ENCODE measurements at places on chromosomes 13 and 19.

- no peak for DNase-seq
Observed at GRCh38 chr19:29663861-29664752, 1.2 kb upstream of the PLEKHF1 start.

DNA sequence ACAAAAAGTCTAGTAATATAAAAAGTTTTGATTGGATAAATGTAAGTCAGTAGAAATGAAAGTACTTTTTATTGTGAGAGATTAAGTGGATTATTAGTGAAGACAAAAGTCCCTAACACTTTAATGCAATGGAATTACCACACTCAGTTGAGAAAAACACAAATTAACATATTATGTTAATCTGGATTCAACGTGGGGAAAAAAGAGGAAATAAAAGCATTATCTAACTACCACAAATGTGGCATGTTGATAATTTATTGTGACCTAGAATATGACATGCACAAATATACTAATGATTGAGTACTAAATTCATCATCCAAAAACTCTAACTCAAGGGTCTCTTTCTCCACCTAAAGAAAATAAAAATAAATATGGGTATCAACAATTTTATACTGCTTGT lies 41.5 kb downstream of the FOXO1 start:
- no peak for DNase-seq

DNA sequence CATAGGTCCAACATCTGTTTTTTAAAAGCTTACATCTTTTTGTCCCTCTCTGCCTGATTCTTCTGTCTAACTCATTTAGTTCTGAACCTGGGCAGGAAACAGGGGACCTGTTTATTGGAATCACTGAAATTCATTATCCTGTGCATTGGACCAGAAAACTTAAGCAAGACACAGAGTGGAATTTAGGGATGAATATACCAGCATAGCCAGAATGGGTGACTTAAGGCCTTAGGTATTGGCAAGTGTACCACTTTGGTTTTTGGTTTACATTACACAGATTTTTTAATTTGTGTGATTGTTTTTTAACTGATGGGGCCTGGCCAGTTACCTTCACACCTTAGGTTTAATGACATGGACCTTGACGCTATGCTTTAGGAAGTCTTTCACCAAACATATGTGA lies 232.5 kb downstream of the GPC5 start:
- DNase-seq: no peak

GRCh38 chr13:109093998-109094397 lies 464.6 kb downstream of the MYO16 start:
- DNase-seq: no peak

- DNase-seq: no peak
Observed at GRCh38 chr13:95783747-95784146, 106.8 kb downstream of the DNAJC3 start.

DNA sequence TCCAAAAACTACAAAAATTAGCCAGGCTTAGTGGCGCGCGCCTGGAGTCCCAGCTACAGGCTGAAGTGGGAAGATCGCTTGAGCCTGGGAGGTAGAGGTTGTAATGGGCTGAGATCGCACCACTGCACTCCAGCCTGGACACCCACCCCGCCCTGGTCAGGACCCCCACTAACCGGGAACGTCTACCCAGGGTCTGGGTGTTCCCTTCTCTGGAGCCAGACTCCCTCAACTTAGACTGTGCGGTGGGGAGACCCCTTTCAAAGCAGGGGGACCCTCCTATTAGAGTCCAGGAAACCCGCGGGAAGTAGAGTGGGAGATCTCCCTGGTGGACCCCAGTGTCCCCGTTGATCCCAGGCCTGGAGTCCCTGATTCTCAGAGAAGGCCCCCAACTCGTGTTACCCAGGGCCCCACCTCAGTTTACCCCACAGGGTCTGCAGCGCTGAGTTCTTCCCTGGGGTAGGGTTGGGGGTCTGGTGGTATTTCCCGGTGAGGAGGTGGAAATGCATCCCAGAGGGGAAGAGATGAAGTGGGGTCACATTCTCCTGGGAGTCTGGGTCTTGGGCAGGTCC lies 6.1 kb upstream of the ARRDC2 start:
- no peak for DNase-seq

- DNase-seq: no peak
Observed at GRCh38 chr13:66950666-66951065, 279.5 kb downstream of the PCDH9 start.

DNA sequence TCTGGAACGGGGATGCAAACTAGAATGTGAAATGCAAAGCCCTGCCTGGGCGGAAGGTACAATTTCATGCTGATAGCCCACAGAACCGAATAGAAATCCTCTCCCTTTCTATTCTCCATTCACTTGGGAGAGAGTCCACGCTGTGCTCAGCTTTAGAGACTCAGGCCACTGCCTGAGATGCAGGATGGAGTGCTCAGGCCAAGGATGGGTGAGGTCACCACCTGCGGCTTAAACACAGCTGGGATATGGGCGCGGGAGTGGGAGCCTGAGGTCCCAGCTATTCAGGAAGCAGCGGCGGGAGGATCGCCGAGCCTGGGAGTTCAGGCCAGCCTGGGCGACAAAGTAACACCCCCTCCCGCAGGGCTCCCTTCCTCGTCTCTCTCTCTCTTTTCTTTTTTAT lies 446 bp upstream of the ZNF83 start:
- DNase-seq: no peak

- DNase-seq: no peak
Observed at GRCh38 chr19:47099576-47100050, 14.0 kb downstream of the ZC3H4 start.

GRCh38 chr13:98743377-98743776 lies 9.1 kb downstream of the SLC15A1 start:
- DNase-seq: no peak

DNA sequence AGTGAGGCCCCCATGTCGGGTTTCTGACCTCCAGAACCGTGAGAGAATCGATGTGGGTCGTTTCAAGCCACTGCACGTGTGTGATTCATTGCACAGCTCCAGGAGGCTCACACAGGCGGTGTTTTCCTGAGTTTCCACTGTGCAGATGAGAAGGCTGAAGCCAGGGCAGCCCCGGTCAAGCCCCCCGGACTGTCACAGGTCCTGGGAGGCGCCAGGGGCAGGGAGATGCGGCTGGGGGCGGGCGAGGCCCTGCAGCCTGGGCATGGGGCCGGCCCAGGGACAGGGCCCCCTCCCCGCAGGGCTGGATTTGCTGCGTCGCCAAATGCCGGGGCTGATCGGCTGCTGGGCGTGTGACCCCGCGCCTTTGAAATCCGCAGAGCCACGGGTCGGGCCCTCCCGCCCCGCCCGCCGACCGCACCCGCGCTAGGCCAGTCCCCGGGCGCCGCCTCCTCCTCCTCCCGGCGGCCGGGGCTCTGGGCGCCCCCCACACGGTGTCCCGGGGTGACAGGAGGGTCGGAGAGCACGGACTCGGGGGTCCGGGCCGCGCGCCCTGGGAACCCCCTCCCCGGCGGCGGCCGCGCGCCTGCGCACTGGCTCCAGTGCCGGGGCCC lies 9.9 kb upstream of the MKNK2 start:
- DNase-seq: no peak

GRCh38 chr19:7899751-7900378 lies 3.8 kb upstream of the MAP2K7 start:
- no peak for DNase-seq

DNA sequence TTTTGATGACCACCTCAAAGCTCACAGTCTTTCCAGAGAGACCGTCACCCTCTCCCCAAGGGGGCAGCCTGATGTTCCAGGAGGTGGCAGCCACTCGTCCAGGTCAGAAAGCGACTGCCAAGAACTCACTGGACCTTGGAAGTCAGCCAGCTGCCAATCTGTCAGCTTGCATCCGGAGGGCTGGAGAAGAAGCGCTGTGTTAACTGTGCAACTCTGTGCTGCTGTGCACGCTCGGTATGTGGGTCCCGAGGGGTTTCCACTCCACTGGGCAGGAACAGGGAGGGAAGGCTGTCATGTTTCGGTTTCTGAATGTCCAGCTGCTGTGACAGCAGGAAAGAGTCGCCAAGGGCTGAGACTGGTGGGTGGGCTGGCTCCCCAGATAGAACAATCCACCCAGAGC lies 89.2 kb downstream of the CACNA1A start:
- DNase-seq: no peak

GRCh38 chr13:48778610-48779009 lies 124.9 kb downstream of the CYSLTR2 start:
- no peak for DNase-seq

- peak; percentile 8 for DNase-seq
Observed at GRCh38 chr19:33175886-33176669, 18.1 kb upstream of the LRP3 start.

GRCh38 chr13:110109140-110109783 lies 197.7 kb downstream of the COL4A1 start:
- no peak for DNase-seq

- DNase-seq: no peak
Observed at GRCh38 chr13:62483774-62484173, 1068.1 kb upstream of the PCDH20 start.

GRCh38 chr13:29901710-29902631 lies 51.6 kb upstream of the UBL3 start:
- no peak for DNase-seq

GRCh38 chr19:44282846-44283245 lies 22.0 kb downstream of the ZNF235 start:
- DNase-seq: no peak

DNA sequence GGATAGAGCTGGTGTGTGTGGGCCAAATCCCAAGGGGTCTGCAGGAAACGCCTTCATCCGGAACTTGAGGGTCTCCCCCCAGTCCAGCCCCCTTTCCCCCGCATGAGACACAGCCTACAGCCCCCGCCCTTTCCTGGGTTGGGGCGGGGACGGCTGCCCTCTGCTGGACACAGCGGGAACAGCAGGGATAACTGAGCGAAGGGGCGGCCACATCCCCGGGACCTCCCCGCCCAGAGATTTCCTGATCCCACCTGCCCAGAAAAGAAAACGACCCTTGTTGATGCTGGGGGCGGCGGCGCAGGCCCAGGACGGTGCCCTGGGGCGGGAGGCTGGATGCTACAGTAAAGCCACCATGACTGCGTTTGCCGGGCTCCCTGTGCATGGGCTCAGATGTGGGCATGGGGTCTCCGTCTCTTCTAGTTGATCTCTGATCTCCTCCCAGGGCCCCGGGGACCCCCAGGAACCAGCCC lies 14.2 kb downstream of the ONECUT3 start:
- DNase-seq: peak; percentile 34

Data from stimulated activated CD4-positive, alpha-beta T cell treated with anti-CD3 and anti-CD28 coated beads, Interleukin-1b, Interleukin-23, amount 100 ng/mL, for 24 hours (primary cell).